ENCODE measurements at places on chromosomes 13 and 19. TPM values are rescaled to one million over a fixed set of nuclear protein-coding genes. Genes with fewer than 3 reads are reported as not detected.

Gene JAK3
- 184 TPM for total RNA-seq

Gene ZNF536
- not detected for total RNA-seq

Gene CTXN1
- total RNA-seq: not detected

Gene OLFM2
- total RNA-seq: not detected

Gene ZNF541
- 0.10 TPM for total RNA-seq

Gene KLC3
- not detected for total RNA-seq

Gene SERP2
- 9.1 TPM for total RNA-seq

Gene C19orf67
- total RNA-seq: not detected

Gene ONECUT3
- total RNA-seq: not detected

Gene ZIM2
- not detected for total RNA-seq

Gene MBD3L2
- total RNA-seq: not detected

Gene LGALS13
- not detected for total RNA-seq

Gene CC2D1A
- total RNA-seq: 41.3 TPM

Gene KLK15
- not detected for total RNA-seq

Gene TPRX1
- not detected for total RNA-seq

Data from natural killer cell treated with Interleukin-12 subunit alpha and Interleukin-12 subunit beta and Interleukin-15 and Interleukin-18, amount 100 ng/mL, for 72 hours (primary cell).